ENCODE measurements at places on chromosomes 1 and 21.

GRCh38 chr21:15098908-15099307 lies 34.1 kb upstream of the NRIP1 start:
- DNase-seq = no peak

- no peak for DNase-seq
Observed at GRCh38 chr1:61284248-61284854, 202.0 kb downstream of the NFIA start.

- DNase-seq = no peak
Observed at GRCh38 chr21:37765221-37765900, 150.9 kb downstream of the KCNJ6 start.

DNA sequence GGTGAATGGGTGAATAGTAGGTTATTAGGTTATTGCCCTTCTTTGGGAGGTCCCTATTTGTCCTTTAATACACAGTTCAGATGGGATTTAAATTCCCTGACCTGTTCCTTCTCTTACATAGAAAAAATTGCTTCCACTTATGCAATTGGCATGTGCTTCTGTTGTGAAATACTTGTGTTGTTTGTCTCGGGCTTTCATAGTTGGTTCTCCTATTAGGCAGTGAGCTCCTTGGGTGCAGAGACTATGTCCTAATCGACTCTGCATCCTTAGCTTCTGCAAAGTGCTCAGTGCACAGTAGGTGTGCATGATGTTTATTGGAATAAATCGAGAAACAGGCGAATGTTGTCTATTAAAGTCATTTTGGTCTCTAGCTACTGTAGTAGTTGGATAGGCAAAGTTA lies 1.3 kb upstream of the PDE4B start:
- no peak for DNase-seq

GRCh38 chr1:246631426-246631825 lies 65.2 kb downstream of the CNST start:
- DNase-seq = no peak

DNA sequence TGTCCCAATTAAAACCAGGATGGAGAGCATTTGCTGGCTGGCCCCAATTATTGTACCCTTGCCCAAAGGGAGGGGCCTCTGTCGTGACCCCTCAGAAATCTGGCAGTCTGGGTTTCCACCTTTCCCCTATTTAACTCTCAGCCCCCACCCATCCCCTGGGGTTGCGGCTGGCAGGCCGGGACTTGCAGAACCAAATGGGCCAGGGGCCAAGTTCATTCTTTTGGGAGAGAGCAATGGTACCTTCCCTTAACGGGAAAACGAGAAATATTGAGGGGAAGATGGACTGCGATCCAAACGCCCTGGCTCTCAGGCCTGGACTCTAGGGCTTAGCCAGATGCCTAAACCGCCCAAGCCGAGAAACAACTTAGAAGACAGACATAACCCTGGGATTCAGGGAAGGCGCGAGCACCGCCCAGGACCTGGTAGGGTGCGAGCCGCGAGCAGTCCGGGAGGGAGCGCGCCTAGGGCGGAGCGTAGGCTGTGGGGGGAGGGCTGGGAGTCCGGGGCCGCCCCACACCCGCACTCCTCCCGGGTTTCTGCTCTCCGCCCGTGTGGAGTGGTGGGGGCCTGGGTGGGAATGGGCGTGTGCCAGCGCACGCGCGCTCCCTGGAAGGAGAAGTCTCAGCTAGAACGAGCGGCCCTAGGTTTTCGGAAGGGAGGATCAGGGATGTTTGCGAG lies at the start of gene SLC27A3:
Gene SLC27A3 (plus strand): TSS at position 628 of the 678 bp plus-strand sequence. CDS start 91 bp downstream, outside the sequence.
- DNase-seq = no peak
